ENCODE measurements at places on chromosomes 4 and X. TPM values are rescaled to one million over a fixed set of nuclear protein-coding genes. Genes with fewer than 3 reads are reported as not detected.
A peak's percentile ranks its signal among the peaks of the same experiment; 100 is the strongest.

DNA sequence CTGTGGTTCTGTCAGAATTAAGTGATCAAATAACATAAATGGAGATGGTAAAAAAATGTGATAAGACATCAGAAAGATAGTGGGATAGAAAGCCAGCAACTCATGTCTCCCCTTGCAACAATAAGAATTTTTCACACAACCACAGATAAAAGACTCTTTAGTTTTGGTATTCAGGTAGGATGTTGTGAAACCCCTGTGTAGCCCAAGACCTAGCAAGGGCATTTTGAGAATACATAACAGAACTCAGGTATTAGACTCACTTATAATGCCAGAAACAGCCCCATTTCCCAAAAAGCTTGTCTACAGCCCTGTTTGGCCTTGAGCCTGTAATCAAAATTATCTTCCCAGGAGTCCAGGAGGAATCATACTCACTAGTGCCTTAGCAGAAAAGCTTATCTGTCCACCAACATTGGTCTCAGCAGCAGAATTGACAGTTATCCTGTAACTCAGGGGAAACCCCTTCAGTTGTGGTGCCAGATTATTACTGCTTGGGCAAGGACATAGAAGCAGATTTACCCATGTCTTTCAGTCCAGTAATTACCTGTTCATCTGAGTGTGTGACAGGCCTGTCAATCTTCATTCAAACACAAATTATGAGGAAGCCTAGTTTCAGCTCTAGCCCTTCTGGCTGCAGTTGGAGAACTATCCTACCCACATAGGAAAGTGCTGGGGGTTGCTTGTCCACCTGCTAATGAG lies 41.0 kb upstream of the UGT2B17 start:
- DNase-seq = no peak
- H3K4me3 ChIP-seq = no peak overlapping the region
- H3K27ac ChIP-seq = no peak overlapping the region
- no peaks in the 10 kb centered on the region for H3K27me3 ChIP-seq
- no peaks in the 10 kb centered on the region for H3K4me1 ChIP-seq
- no peaks in the 10 kb centered on the region for H3K36me3 ChIP-seq

DNA sequence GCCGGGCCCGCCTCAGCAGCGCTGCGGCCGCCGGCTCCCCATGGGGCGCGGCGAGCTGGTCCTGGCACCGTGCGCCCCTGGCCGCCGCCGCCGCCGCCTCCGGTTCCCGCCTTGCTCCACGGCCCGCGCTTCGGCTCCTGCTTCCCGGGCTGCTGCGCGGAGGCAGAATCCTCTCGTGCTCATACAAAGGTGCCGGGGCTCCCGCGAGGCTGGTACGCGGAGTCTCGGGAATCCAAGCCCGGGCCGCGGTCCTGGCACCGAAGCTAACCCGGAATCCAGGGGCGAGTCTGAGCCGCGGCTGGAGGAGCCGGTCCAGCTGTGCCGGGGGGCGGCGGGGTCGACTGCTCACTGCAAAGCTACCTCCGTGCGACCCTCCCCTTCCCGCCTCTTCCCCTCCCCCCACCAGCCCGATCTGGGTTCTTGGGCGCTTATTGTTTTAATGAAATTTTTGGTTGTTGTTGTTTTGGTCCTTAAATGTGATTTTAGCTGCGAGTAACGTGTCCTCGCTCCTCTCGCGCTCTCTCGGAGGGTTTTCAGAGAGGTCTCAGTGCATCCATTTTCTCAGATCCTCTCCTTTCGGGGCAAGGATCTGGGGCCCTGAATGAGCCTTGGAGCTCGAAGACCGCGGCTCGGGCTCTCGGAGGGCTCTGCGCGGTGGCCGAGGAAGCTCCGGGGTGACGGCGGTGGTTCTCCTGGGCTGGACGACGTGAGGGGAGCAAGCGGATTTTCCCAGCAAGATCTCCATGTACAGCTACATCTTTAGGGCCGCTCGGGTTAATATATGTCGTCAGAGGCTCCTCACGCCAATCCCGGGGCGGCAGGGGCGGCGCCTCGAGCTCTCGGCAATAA lies at the start of gene HAND2:
HAND2 (minus strand) TSS at position 753 of the 849 bp plus-strand sequence. CDS start 940 bp downstream, outside the sequence.
- DNase-seq = peak; percentile 87
- H3K27me3 ChIP-seq = no peaks in the 10 kb centered on the region
- H3K4me1 ChIP-seq = peaks cover 9% of the 10 kb centered on the region
- H3K27ac ChIP-seq = peak within 1 kb of the TSS; percentile 96

- H3K27me3 ChIP-seq = no peaks in the 10 kb centered on the region
- DNase-seq = no peak
- H3K36me3 ChIP-seq = no peaks in the 10 kb centered on the region
- H3K4me1 ChIP-seq = peaks cover 63% of the 10 kb centered on the region
- H3K27ac ChIP-seq = no peak overlapping the region
Observed at GRCh38 chr4:153529646-153530045, 63.5 kb downstream of the TMEM131L start.

GRCh38 chr4:146855761-146856160 lies 89.9 kb downstream of the TTC29 start:
- H3K27me3 ChIP-seq = no peaks in the 10 kb centered on the region
- no peak overlapping the region for H3K4me3 ChIP-seq
- H3K4me1 ChIP-seq = no peaks in the 10 kb centered on the region
- H3K27ac ChIP-seq = no peak overlapping the region
- DNase-seq = no peak

- H3K4me3 ChIP-seq = no peak overlapping the region
- no peak for DNase-seq
- no peaks in the 10 kb centered on the region for H3K4me1 ChIP-seq
Observed at GRCh38 chr4:28287831-28288233, 1427.2 kb downstream of the STIM2 start.

GRCh38 chr4:150867148-150867547 lies 147.9 kb downstream of the LRBA start:
- no peak overlapping the region for H3K27ac ChIP-seq
- H3K27me3 ChIP-seq = no peaks in the 10 kb centered on the region
- H3K4me3 ChIP-seq = no peak overlapping the region
- no peaks in the 10 kb centered on the region for H3K4me1 ChIP-seq

- no peak overlapping the region for H3K27ac ChIP-seq
- H3K36me3 ChIP-seq = no peaks in the 10 kb centered on the region
- DNase-seq = no peak
- H3K4me1 ChIP-seq = peaks cover 19% of the 10 kb centered on the region
Observed at GRCh38 chr4:85798012-85798770, 323.2 kb downstream of the ARHGAP24 start.

DNA sequence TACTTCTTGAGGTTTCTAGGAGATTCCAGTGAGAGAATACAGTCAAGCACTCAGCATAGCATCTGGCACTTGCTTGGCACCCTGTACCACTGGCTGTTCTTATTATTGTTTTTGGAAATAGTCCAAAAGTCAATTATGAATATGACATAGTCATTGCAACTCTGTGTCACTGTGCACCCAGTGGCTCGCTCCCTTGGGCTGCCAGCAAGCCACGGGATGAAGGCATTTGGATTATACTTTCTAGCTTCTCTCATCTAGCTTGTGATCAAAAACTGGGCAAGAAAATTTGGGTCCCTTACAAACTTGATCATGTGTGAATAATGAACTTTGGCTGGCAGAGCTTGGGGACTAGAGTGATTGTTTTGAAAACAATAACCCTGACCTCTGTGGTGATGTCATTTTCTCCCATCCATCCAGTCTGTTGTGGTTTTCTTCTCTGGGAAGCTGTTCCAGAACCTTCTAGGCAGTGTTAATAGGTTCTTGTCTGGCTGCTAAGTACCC lies 32.7 kb upstream of the LIMCH1 start:
- H3K4me1 ChIP-seq = peaks cover 12% of the 10 kb centered on the region
- no peak overlapping the region for H3K27ac ChIP-seq
- DNase-seq = no peak
- H3K4me3 ChIP-seq = no peak overlapping the region
- H3K27me3 ChIP-seq = no peaks in the 10 kb centered on the region

DNA sequence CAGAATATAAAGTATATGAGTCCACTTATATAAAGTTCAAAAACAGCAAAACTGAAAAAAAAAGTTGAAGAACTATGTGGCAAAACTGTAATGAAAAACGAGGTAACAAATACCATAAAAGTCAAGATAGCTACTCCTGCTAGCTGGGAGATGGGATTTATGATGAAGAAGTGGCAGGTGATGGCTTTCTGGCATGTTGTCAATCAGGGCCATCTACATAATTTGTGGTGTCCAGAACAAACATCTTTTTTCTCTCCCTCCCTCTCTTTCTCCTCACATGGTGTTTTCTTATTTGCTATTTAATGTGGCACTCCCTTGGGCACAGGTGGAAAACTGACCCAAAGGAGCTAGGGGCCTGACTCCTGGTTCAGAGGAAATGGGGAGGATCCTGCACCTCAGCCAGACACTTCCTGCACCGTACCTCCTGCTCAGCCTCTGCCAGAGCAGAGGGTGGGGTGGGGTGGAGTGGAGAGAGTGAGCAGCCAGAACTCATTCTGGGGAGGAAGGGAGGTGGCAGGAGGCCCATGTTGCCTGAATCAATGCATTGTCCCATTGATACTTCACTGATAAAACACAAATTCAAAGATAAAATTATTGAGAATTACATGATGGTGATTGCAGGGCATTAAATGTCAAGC lies 5.3 kb upstream of the SAP30 start:
- no peak overlapping the region for H3K4me3 ChIP-seq
- no peak overlapping the region for H3K27ac ChIP-seq
- DNase-seq = no peak
- peaks cover 7% of the 10 kb centered on the region for H3K4me1 ChIP-seq
- no peaks in the 10 kb centered on the region for H3K36me3 ChIP-seq

Gene HSFX3
- 0.31 TPM for total RNA-seq

- no peak overlapping the region for H3K27ac ChIP-seq
- no peak for DNase-seq
- H3K36me3 ChIP-seq = no peaks in the 10 kb centered on the region
- no peaks in the 10 kb centered on the region for H3K4me1 ChIP-seq
Observed at GRCh38 chr4:164937576-164938270, 39.7 kb downstream of the TRIM61 start.

GRCh38 chr4:157271166-157271869 lies 50.8 kb downstream of the GRIA2 start:
- no peaks in the 10 kb centered on the region for H3K27me3 ChIP-seq
- no peak overlapping the region for H3K27ac ChIP-seq
- no peak overlapping the region for H3K4me3 ChIP-seq

GRCh38 chr4:112023402-112023950 lies 121.8 kb upstream of the FAM241A start:
- DNase-seq = no peak
- H3K4me1 ChIP-seq = no peaks in the 10 kb centered on the region
- H3K36me3 ChIP-seq = no peaks in the 10 kb centered on the region
- no peaks in the 10 kb centered on the region for H3K27me3 ChIP-seq
- no peak overlapping the region for H3K4me3 ChIP-seq

DNA sequence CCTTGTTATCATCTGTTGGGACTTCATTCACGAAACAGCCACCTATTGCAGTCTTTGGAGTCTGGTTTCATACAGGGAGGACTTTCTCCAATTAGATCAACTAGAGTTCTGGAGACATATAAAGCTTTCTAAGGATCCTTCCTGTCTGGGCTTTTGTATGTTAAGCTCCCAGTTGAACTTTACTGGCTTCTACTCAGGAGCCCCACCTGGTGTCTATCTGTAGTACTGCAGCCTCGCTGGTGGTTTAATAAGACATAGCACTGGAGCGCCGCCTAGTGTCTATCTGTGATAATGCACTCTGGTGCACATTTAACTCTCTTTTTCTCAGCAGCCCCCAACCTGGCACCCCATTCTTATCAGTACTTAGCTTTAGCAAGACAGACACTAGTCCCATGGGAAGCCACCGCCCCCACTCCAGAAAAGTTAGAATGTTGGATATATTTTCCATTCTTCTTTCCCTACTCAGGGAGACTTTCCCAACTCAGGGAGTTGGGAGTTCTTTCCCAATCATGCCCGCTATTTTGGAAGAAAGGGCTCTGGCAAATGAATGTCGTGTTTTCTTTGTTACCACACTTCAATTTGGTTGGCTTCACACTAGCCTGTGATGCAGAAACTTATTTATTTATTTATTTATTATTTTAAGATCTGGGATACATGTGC lies 36.9 kb upstream of the SYTL4 start:
- H3K4me3 ChIP-seq = no peak overlapping the region
- no peaks in the 10 kb centered on the region for H3K4me1 ChIP-seq
- no peaks in the 10 kb centered on the region for H3K36me3 ChIP-seq
- H3K27ac ChIP-seq = no peak overlapping the region
- DNase-seq = peak; percentile 73
- H3K27me3 ChIP-seq = peaks cover 18% of the 10 kb centered on the region

Gene MAGIX
- total RNA-seq = 2.7 TPM

Gene GDPD2
- not detected for total RNA-seq

Gene TCEAL5
- total RNA-seq = not detected

DNA sequence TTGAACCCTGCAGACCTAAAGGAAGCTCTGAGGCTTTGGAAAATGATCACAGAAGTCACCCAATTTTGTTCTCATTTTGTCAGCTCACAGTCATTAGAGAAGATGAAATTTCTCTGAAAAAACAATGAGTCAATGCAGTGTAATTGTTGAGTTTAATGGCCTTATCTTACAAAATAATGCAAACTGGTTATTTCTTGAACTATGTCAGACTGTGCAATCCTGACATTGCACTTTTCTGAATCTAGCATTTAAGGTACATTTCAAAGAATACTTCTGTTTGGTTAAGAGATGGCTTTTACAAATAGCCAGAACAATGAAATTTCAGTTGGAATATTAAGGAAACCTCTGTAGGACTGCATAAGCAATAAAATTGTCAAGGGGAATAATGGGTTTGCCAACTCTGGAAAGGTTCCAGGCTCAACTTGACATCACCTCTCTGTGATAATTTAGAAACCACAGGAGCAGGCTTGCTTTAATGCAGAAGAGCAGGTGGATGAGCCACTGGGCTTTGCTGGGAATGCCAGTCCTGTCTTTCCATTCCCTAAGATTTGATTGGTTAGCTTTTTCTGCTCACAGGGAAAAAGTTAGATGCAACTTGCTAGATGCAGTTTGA lies 222.8 kb downstream of the FRMPD4 start:
- no peak for DNase-seq
- no peaks in the 10 kb centered on the region for H3K36me3 ChIP-seq
- no peaks in the 10 kb centered on the region for H3K27me3 ChIP-seq
- H3K27ac ChIP-seq = no peak overlapping the region

DNA sequence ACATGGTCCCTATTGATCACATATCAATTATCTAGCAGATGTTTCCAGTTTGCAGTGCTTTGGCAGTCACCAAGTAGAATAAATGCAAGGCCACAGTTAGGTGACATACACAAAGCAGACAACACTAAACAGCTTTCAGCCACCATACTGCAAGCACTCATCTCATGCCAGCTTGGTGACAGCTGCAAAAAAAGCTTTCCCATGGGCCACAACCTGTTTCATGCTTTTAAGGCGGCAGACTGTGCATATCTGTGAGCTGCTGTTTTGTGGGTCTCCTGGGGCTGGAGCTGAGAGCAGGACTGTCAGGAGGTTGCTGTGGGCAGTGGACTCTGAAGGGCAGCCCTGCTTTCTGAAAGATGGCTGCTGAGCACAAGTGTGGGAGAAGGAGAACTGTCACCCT lies 82.6 kb downstream of the FHDC1 start:
- H3K36me3 ChIP-seq = no peaks in the 10 kb centered on the region
- no peak overlapping the region for H3K4me3 ChIP-seq
- no peaks in the 10 kb centered on the region for H3K4me1 ChIP-seq
- DNase-seq = no peak
- H3K27me3 ChIP-seq = no peaks in the 10 kb centered on the region
- H3K27ac ChIP-seq = no peak overlapping the region

Gene SHISA3
- 8.8 TPM for total RNA-seq

GRCh38 chr4:85728464-85728863 lies 253.5 kb downstream of the ARHGAP24 start:
- H3K4me1 ChIP-seq = peaks cover 37% of the 10 kb centered on the region
- H3K4me3 ChIP-seq = no peak overlapping the region
- peak overlapping the region; percentile 16 for H3K27ac ChIP-seq
- H3K27me3 ChIP-seq = no peaks in the 10 kb centered on the region
- no peak for DNase-seq

Gene ADH6
- total RNA-seq = not detected

All from heart right ventricle (tissue), 16 donors.